ENCODE measurements at places on chromosomes 3 and 15. TPM values are rescaled to one million over a fixed set of nuclear protein-coding genes. Genes with fewer than 3 reads are reported as not detected.

DNA sequence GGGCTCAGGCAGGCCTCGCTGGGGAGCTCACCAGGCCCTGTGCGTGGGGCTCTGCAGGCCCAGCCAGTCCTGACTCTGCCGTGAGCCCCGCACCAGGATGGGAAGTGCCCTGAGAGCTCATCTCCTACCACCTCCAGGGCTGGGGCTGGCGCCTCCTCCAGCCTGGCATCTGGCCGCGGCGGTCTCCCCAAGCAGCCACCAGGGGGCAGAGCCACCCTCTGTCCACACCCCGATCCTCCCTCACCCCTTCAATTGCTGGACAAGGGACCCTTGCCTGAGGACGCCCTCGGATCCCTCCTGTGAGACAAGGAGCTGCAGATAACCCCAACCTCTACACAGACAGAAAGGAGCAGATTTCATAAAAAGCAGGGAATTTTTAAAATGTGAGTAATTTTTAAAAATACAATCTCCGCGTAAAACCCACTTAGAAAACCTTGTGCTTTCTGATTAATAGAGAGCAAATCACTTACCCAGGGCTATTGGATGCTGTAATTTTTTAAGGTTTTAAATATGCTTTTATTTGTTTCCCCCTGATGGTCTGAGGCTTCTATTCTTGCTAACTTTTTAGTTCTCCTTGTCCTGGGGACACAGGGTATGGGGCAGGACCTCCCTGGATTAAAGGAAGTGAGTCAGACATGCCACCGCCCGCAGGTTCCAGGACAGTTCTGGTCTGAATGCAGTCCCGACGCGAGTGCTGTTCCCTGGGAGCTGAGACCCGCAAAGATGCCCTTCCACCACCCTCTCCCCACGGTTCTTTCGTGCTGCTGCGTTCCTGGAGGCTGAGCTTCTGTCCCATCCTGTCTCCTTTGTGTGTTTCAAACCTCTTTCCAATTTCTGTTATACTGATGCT lies 52.3 kb upstream of the CHRNA7 start:
- DNase-seq, result peak; percentile 29

DNA sequence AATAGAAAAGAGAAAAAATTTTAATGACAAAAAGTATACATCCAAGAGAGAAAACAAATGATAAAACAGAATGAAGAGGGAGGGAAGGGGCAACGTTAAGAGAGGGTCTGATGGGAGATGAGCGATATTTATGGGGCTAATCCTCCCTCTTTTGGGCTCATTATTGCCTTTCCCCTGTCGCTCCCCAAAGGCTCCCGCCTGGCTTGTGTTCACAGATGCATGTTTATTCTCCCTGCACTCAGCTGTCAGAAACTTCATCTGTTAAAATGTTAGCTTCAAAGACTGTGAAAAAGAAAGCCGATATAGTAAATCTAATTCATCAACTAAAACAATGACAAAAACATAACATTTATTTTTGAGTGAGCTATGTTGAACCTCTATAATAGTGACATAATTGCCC lies 74.3 kb downstream of the GABRB3 start:
- no peak for DNase-seq

DNA sequence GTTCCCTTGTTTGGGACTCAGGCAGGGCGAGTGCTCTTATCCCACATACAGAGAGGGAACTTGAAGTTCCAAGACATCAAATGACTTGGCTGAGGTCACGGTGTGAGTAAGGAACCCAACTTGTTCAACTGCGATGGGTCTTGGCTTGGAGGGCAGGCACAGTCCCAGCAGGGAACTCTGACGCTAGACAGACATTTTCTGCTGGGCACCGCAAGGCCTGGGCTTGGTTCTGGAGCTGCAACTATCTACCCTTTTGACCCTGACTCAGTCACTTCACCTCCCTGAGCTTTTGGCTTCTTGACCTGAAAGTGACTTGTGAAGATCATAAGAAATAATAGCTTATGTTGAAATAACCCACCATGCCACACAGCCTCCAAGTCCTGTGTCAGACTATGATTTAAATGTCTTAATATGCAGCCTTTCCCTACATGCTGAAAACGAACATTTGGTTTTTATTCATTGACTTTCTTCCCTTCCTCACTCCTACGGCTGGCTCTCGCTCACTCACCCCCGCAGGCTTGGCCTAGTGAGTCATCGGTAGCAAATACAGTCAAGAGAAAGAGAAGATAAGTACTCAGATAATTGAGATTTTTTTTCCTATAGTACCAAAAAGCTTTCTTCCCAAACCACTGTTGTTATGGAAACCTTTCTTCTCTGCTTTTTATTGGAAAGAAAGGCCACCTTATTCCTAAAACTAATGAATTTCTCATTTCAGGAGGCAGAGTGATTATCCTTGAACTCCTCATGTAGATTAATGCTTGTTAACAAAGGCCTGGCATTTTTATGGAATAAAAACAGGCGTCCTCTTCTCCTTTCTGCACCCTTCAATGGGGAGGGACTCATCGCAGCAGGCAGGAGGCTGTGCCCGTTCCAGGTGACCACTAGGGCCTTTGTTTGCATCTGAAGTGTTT lies 178.4 kb downstream of the ATP10A start:
- no peak for DNase-seq

MEX3B gene
- 4.9 TPM for total RNA-seq
